ENCODE measurements at places on chromosomes 4 and X.

- DNase-seq = no peak
These were observed 181.8 kb downstream of the PTTG2 start for GRCh38 chr4:38141808-38142500.

DNA sequence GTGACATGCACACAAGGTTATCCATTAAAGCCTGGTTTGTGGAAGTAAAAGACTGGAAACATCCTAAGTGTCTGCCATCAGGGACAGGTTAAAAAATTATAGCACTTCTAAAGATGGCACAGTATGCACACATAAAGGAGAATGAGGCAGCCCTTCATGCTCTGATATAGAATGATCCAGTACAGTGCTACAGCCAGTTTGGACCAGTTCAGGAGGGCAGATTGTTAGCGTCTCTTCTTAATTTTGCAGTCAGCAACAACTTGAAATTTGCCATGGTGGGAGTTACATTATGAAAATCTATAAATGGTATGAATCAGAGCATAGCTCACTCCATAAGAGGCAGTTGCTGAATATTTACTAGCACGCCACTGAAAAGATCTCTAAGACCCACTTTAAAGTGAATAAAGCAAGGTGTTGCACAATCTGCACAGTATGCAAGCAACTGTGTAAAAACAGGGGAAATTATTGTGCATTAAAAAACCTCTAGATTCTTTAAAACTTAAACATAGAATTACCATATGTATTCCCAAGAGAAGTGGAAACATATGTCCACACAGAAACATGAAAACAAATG, 20.3 kb upstream of the SOD3 start:
- DNase-seq = no peak

GRCh38 chrX:46572340-46572936, 1.1 kb upstream of the CHST7 start:
- DNase-seq = peak; percentile 18

DNA sequence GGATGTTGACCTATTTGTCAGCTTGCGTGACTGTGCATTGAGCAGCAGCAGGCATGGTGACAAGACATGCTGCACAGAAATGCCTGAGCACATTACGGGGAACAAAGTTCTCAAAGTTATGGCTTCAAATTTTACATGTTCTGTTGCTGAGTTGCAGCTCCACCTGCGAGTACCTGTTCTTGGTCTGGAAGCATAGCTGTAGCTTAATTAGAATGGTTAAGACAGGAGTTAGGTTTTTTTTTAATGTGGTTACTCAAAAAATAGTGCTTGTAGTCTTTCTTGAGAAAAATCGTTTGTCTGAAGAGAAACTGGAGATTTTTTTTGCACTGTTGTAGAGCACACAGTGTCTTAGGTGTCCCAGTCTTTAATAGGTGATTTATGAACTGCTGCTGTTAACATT, 38.8 kb upstream of the GNPDA2 start:
- no peak for DNase-seq

GRCh38 chr4:7392438-7393421, 42.0 kb downstream of the PSAPL1 start:
- DNase-seq = no peak

DNA sequence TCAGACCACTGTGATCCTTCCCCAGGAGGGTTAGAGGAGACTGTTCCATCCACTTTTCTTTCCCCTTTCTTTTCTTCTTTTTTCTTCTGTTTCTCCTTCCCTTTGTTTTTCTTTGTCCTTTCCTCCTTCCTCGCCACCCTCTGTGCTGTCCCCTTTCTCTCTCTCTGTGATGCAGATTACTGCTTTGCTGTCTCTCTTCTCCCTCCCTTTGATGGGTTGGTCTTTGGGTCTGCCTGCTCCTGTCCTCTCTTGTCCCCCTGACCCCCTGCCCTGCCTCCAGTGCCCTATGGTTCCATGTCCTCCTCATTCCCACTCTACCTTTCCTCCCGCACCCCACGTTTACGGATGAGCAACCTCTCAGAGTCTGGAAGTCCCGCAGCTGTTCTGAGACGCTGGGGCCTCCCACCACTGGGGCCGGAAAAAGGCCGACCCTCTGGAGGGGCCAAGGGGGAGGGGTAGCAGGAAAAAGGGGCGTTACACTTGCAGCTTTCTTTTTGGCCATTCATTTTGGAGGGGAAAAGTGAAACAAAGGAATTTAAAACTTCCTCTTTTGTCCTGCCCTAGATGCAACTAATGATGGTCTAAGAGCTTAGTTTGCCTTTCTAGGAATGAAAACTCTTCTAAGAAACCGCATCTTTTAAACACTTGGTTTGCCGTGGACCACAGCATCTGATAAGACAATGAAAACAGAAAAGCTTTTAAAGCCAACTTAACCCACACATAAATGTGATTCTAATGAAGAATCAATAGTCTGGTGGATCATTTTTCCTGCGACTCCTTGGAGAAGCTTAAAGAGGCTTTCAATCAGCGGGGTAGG, 24.5 kb upstream of the TSR2 start:
- no peak for DNase-seq

- DNase-seq = no peak
These were observed 492.1 kb downstream of the IL15 start for GRCh38 chr4:142128529-142128928.

GRCh38 chr4:122100508-122100907, 51.6 kb upstream of the BLTP1 start:
- DNase-seq = no peak

DNA sequence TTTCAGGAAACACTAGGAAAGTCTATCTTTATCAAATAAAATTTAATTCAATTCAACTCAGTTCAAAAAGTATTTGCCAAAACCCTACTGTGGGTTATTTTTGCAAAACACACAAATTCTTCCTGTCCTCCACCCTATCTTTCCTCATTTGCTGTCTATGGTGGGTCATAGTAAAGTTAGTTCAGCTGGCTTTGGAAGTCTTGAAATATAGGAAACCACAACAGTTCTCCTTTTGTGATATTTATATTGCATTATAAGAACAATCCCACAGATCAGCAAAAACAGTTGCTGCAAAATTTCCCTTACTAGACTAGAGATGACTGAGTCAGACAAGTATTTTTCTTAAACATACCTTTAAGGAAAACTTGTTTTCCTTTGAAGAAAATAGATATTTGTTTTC, 22.2 kb downstream of the CYBB start:
- DNase-seq = no peak
